Retinal pigment epithelial cell (primary cell): ENCODE measurements at places on chromosomes 6 and 20.

- DNase-seq, result no peak
Measured at GRCh38 chr20:52841003-52841402, 131.2 kb upstream of the TSHZ2 start.

DNA sequence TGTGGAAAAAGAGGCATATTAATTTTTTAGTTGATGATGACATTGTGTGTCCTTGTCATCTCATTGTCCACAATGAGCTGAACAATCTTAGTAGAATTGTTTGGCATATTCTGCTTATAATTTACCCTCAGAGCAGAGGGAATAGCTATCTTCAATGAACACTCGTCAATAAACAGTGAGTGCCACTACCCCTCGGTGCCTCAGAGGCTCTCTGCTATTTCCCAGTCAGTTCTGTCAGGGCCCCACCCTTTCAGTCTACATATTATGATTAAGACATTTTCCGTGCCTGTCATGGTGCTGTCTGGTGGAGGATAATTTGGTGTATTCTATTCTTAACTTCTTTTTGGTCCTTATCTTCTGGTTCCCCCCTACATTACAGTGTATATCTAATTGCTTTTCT, 31.2 kb downstream of the NUS1 start:
- DNase-seq, result no peak

DNA sequence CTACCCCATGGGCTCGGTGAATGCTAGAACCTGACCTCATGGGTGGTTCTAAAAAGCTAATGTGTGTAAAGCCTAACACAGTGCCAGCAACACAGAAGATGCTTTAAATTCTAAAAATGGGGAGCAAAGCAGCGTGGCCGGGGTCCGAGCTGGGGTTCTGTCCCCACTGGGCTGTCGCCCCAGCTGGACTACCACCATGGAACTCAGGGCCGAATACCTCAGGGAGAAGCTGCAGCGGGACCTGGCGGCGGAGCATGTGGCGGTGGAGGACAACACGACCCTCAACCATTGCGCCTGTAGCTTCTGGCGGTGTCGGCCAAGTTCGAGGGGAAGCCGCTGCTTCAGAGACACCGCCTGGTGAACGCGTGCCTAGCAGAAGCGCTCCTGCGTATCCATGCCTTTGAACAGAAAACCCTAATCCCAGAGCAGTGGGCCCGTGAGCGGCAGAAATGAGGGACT, 8.4 kb downstream of the SOX4 start:
- no peak for DNase-seq

- no peak for DNase-seq
Measured at GRCh38 chr20:10721137-10721896, 47.5 kb upstream of the JAG1 start.

- no peak for DNase-seq
Measured at GRCh38 chr6:47075168-47075567, 33.0 kb upstream of the ADGRF1 start.

- DNase-seq, result no peak
Measured at GRCh38 chr6:28401172-28401571, 1.6 kb upstream of the ZSCAN12 start.

- no peak for DNase-seq
Measured at GRCh38 chr6:8535519-8535918, 100.2 kb upstream of the SLC35B3 start.

DNA sequence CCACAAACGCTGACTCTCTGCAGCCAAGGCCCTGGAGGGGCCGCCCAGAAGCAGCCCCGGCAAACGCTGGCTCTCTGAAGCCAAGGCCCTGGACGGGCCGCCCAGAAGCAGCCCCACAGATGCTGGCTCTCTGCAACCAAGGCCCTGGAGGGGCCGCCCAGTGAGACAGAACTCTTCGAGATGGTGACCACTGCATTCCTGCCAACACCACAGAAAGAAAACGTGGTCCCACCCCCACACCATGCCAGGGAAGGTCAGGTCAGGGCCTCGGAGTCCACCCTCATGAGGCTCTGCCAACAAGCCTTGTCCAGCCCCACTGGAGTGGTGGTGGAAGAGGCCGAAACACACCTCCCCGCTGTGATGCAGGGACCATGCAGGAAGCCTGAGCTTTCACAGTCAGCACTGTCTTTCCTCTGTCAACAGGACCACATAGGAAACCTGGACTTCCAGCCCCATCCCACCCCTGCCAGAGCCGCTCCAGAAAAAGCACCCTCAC, 97.5 kb downstream of the DLL1 start:
- DNase-seq, result no peak

DNA sequence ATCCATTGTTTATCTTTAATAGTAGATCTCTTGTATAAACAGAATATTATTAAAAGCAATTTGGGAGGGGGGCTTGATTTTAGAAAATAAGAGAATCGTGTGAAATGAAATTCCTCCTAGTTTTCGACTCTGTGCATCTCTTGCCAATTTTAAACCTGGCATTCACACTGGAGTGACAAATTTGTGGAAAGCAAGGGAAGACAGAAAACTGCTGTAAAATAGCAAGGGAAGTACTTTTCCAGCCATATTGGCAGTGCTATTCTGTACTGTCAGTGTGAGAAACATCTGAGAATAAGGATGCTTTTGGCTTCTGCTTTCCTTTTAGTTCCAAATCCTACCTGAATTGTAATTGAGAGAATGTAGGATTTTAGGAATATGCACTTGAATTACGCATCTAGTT, 40.2 kb downstream of the TOP1 start:
- DNase-seq, result no peak

- no peak for DNase-seq
Measured at GRCh38 chr20:51122931-51123658, 100.2 kb upstream of the KCNG1 start.

DNA sequence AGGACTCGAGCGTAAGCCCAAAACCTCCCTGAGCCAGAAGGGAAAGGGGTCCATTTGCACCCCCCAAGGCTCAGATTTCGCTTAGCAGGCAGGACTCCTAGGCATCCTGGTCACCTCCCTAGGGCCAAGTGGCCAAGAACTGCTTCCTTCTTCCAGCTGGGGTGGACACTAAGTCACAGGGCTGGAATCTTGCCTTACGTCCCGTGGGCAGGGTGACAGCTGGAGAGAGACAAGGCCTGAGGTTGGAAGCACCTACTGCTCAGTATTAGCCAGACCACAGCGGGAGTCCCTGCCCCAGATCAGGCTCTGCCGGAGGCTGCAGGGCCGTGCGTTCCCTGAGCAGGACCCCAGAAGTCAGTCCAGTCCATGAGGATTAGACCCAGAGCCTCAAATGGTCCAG, 19.7 kb downstream of the LAMA5 start:
- no peak for DNase-seq

- DNase-seq, result no peak
Measured at GRCh38 chr20:61630391-61630650, 378.3 kb downstream of the CDH4 start.

DNA sequence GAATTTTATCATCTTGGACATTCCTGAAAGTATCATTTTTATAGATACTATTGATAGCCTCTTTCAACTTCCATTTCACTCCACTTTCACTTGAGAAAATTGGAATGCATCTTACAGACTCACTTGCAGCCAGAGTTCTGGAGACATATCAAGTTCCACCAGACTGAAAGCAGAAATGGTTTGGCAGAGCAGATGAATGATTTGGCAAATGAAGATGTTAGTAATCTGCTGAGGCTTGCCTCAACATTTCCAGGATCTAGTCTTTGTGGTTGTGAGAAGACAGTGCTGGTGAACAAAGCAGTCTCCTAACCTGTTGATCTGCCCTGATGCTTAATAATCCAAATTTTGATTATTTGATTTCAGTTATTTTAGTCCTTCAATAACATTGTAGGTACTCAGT, 202.6 kb downstream of the TRDN start:
- no peak for DNase-seq

DNA sequence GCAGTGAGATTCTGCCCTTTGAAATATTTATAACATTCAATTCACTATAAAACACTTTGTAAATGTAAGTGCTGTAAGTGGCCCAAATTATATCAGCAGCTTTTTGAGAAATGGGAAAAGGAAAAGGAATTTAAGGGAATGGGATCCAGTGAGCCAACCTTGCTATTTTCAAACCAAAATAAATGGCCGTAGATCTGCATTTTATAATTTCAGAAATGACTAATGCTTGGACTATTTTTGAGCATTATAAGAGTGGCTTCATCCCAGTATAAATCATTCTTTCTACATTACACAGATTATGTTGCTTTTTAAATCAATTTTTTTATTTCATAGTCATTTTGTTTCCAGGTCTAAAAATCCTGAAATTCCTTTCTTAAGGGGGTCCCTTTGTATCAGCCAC, 49.2 kb downstream of the ANKRD6 start:
- DNase-seq, result no peak

- DNase-seq, result no peak
Measured at GRCh38 chr6:55518529-55519060, 60.4 kb downstream of the HMGCLL1 start.

DNA sequence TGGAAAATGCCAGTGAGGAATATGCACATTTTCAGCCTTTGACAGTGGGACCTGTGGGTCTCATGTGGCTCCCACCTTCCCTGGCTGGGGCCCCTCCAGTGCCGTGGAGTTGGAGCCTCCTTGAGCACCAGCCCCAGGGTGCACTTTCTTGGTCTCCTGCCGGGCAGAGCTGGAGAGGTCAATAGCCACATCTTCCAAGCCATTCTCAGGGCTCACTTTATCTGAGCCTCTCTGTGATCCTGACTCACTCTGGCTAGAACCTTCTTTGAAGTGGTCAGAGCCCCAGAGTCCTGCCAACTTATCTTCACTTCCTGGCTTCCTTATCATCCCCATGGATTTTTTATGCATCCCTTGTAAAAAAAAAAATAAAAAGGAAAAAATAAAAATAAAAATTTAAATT, 5.7 kb downstream of the VSX1 start:
- no peak for DNase-seq

GRCh38 chr6:124854338-124854922, 107.8 kb upstream of the RNF217 start:
- DNase-seq, result no peak

DNA sequence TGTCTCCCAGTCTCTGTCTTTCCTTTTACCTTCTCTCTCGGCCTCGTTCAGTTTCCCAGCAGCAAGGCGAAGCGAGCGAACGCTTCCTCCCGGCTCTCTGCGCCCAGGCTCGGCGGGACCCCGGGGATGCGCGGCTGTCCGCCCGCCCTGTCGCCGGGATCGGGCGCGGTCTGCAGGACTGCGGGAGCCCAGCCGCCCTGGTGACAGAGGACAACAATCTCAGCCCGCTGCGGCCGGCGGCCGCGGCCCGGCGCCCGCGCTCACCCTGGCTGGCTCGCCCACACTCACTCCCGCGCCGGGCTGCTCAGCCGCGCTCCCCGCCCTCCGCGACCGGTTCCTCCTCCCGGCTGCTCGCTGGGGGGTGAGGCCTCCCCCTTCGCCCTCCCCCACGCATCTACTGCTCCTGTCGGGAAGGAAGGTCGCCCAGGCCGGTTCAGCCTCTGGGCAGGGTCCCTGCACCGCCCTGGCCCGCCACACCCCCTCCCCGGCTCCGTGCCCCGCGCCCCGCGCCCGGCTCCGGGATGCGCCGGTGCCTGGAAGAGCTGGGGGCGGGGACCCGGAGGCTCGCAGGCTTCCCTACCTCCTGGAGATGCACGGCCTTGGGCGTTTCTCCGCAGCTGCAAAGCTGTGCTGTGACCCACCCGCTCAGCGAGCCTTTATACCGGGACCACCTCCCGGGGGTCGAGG, 410 bp downstream of the SYNE1 start:
- DNase-seq, result no peak

- DNase-seq, result no peak
Measured at GRCh38 chr20:48556956-48557355, 270.8 kb downstream of the PREX1 start.

DNA sequence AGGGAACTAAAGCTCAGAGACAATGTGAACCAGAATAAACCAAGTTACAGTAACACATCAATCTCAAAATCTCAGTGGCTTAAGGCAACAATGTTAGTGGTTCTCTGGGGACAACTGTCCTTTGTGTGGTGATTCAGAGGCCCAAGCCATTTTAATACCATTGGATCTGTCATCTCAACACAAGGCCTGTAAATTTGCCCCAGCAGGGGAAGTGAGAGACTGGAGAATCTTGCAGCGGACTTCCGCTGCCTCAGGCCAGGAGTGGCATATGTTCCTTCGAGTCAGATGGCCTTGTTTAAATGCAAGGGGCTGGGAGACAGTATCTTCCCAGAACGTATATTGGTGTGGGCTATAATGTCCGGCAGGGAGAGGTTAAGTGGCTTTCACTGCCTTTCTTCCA, 126.0 kb downstream of the CD83 start:
- DNase-seq, result no peak

- DNase-seq, result no peak
Measured at GRCh38 chr20:21127201-21127981, 1.5 kb downstream of the KIZ start.

- no peak for DNase-seq
Measured at GRCh38 chr6:15462717-15463525, 199.9 kb downstream of the DTNBP1 start.

GRCh38 chr20:50582092-50582491, 71.9 kb downstream of the PTPN1 start:
- no peak for DNase-seq

- no peak for DNase-seq
Measured at GRCh38 chr6:169424821-169425240, 171.2 kb upstream of the THBS2 start.

GRCh38 chr6:139446138-139446715, 71.8 kb upstream of the CITED2 start:
- DNase-seq, result no peak

DNA sequence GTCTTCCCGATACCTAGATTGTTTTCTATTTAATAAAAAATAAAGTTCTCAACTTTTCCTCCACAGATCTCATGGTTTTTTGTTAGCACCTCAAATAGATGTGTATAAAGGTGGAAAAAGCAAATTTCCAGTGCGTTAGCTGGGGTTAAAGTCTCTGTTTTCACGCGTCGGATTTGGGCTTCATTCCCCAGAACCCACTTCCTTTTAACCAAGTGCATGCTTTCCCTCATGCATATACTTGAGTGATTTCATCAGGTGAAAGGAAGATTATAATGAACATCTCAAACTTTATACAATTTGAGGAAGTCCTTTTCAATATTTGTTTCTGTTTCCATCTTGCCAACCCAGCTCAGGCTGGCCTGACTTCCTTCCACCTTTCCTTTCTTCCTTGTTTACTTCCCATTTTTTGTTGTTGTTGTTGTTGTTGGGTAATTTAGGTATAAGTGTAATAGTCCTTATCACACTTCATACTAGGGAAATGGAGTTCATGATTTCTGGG, 43.9 kb upstream of the GGTLC1 start:
- DNase-seq, result no peak

- no peak for DNase-seq
Measured at GRCh38 chr6:157240059-157240959, 83.0 kb downstream of the TMEM242 start.

GRCh38 chr20:22904905-22905304, 130.2 kb upstream of the SSTR4 start:
- DNase-seq, result no peak

DNA sequence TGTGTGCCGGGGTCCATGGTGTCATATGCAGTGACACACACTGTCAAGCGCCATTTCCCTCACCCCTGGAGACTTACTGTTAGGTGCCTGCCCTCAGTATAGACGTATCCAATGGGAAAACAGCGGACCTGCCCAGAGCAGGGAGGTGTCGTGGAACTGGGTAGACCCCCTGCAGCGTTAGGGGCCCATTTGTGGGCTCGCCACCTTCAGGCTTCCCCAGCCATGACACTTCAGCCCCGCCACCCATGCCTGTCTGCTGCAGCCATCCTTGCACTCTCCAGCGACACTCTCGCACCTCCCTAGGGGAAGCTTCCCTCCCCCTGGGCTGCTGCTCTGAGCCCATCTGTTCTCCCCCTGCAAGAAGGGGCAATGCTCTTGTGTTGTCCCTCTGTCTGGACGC, 43.2 kb downstream of the STK35 start:
- DNase-seq, result no peak
